ENCODE measurements at places on chromosomes 4 and X.

DNA sequence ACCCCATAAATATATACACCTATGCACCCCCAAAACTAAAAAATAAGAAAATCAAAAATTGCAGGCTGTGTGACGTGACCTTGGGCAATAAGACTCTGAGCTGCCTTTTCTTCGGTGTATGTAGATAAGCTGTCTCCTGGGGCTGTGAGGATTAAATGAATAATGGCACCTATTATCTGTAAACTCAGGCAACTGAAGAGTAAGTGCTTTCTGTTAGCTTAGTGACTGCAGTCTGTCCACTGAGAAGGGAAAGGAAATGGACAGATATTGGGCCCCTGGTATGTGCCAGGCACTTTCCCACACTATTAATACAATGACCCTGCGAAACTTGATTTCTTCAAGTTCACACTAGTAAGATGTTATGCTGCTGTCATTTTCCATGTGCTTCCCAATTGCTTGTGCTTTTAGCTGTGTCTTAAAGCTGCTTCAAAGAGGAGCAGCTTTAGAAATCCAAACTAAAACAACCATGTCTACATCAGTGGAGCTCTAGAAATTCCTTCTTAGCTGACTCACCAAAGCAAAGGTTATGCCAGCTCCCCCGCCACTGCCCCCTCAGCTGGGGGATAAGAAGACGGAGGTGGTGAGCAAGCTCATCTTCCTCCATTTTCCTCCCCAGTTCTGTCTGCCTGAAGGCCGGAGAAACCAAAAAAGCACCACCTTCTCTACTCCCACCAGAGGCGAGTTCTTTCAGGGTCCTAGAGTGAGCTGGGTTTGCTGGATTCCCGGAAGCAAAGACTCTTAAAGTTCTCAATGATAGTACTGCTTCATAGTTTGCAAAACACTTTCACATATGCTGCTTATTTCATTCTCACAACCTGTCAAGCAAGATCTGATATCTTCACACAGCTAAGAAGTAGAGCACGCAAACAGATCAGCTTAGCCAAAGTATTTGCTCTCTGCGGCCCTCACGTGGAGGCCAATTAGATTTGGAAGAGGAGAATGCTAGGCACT is 8.8 kb upstream of the DGAT2L6 start:
- DNase-seq = peak; percentile 45

- peak; percentile 77 for DNase-seq
These were observed 28.7 kb upstream of the STOX2 start for GRCh38 chr4:183876268-183876934.

DNA sequence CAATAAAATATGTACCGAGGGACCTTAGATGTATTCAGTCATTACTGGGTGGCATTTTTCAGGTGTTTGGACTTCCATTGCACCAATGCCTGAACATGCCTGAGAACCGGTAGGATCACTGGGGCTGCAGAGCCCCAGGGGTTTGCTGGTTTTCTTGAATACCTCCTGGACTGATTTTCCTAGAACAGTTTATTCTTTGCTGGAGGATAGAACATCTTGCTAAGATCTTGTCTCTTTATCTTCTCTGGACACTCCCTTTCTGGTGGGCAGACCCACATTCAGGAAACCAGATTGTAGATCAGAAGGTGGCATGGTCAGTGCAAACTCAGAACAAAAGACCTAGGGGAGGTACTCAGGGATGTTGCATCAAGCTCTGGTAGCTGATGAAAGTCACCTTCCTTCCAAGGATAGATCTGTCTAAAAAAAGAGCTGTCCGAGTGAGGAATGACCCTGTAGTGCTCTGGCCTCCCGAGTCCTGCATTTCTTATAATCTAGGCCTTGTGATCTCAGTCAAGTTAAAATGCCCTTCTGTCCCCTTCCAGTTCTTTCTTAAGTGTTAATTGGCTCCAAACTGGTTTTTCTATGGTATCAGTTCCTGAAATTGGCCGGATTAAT is 84.8 kb downstream of the CLDN34 start:
- DNase-seq = no peak

- no peak for DNase-seq
These were observed 594 bp upstream of the ARHGAP24 start for GRCh38 chr4:85474356-85474755.

GRCh38 chr4:112451831-112452230 is 64.1 kb downstream of the NEUROG2 start:
- no peak for DNase-seq

DNA sequence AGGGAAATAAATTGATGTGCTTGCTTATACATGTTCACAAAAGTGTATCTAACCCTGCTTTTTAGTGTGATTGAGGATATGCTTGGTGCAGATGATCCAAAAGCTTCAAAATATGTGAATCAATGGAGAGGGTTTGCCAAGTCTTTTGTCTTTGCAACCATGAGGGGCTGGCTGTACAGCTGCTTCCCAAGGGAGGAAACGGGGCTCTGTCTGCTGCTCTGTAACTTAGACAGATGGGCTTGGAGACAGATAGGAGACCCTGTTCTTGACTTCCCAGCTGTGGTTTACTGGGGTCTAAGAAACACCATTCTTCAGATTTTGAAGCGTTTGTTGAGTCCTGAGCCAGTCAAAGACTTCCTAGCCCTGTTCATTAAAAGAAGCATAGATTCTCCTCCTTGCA is 152.3 kb downstream of the DCLK2 start:
- no peak for DNase-seq

All from right forelimb (tissue), 1 donor.